ENCODE measurements at places on chromosomes 4 and X.

DNA sequence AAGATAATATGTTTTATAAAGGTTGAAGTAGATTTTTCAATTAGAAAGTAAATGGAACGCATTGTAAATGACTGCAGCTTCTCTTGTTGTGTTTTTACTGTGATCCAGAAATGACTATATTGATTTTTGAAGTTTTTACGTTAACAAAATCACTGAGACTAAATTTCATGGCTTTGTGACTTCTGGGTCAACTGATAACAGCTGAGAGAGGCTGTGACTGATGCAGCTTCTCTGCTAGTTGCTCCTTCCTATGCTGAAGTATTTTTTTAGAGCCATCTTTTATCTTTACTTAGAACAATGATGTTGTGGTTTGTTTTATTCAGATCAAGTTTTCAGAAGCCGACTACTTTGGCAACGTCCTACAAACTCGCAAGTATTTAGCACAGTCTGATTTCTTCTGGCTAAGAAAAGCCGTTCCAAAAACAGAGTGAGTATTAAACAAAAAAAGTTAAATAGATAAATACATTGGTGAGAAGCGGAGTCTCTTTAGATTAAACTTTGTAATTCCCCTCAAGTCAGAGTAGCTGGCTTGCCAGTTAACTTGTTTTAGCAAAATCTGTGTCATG is 94.7 kb upstream of the CBLL2 start:
- DNase-seq: no peak

GRCh38 chrX:45623266-45623665 is 422.6 kb upstream of the DIPK2B start:
- DNase-seq: no peak

GRCh38 chr4:128162434-128162833 is 101.3 kb downstream of the LARP1B start:
- DNase-seq: no peak

GRCh38 chrX:54808109-54808604 is 612 bp downstream of the MAGED2 start:
- no peak for DNase-seq

DNA sequence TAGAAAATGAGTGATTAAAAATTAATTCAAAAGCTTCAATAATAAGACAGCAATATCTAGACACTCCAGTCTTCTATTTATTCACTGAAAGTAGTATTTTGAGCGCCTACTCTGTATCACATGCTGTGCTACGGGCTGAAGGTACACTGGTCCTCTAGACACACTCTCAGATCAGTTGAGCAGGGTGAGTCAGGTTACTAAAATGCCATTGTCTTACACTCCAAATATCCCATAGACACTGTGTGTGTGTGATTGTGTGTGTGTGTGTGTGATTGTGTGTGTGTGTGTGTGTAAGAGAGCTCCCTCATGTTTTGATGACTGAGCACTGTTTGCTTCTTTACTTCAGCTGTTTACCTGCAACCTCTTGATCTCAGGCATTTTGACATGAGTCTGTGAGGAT is 342.8 kb upstream of the BOD1L1 start:
- DNase-seq: no peak

DNA sequence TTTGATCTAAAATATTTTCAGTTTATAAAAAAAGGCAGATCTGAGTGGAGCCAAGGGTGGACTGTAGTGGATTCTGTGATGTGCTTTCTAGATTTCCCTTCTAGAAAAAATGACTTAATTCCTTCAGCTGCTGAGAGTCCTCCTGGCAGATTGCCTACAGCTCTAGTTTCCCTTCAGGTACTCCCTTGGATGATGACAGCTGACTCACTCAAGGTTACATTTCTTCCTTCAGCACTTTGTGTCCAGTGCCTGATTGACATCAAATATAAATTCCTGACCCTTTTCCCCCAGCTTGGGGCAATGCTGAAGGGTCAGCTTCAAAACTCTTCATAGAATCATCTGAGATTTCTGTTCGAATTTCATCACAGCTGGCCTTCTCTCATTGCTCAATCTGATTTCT is 161.7 kb downstream of the EMCN start:
- no peak for DNase-seq

DNA sequence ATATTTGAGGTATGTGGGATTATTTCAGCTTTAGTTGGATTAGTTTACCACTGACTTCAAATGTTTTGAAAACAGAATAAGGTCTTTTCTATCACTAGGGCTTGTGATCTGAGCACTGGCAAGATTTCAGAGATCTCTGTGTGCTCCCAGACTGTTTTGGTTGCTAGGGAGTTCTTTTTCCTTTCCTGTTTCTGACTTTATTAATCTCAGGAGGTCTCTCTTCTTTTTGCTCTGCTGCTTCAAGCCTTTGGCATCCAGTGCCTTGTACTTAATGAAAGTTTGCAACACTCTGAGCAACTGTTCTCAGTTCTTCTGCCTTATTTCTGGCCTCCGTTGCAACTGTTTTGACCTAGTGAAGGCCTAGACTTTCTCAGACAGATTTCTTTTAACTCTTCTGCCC is 32.1 kb upstream of the PAQR3 start:
- no peak for DNase-seq

DNA sequence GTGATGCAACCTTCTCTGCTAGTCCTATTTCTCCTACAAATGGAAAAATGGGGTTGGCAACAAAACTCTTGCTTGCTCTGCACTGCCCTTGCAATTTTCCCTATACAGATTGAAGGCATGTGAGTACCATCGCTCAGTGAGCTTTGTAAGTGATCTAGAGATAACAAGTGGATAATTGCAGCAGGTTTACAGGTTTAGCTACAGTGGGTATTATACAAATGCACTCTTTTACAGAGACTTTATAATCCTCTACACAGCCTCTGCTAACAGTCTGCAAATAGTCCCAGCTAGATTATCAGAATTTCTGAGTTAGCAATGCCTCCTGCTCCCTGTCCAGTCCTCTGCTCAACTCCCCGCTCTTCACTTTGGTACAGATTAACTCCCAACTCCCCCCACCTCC is 11.1 kb downstream of the LEF1 start:
- DNase-seq: no peak
